ENCODE measurements at places on chromosomes 1 and 21. TPM values are rescaled to one million over a fixed set of nuclear protein-coding genes. Genes with fewer than 3 reads are reported as not detected.

- DNase-seq, result peak; percentile 85
Measured at GRCh38 chr1:5991381-5992025, 722 bp downstream of the NPHP4 start.

- no peak for DNase-seq
Measured at GRCh38 chr1:79375352-79375751, 368.8 kb upstream of the ADGRL4 start.

- no peak for DNase-seq
Measured at GRCh38 chr1:45952072-45952471, 148.7 kb downstream of the MAST2 start.

GRCh38 chr1:19405761-19406487 lies 79.4 kb downstream of the CAPZB start:
- peak; percentile 86 for DNase-seq

- no peak for DNase-seq
Measured at GRCh38 chr1:243946946-243947345, 96.9 kb upstream of the AKT3 start.

DNA sequence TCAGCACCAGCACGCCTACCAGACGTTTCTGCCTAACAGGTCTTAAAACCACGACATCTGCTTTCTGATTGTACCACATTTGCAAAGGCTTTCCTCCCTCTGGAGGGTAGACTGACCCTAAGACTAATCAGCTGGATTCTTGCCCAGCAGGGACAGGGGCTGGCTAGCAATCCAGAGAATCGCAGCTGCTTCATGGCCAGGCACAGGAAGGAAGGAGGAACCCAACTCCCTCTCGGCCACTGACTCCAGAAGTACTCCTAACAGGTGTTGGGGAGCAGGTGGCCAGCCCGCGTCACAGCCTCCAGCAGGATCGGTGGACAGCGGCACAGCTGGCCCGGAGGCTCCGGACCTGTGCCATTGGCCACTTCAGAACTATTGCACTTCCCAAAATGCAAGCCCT lies 180.8 kb downstream of the NPHP4 start:
- no peak for DNase-seq

DNA sequence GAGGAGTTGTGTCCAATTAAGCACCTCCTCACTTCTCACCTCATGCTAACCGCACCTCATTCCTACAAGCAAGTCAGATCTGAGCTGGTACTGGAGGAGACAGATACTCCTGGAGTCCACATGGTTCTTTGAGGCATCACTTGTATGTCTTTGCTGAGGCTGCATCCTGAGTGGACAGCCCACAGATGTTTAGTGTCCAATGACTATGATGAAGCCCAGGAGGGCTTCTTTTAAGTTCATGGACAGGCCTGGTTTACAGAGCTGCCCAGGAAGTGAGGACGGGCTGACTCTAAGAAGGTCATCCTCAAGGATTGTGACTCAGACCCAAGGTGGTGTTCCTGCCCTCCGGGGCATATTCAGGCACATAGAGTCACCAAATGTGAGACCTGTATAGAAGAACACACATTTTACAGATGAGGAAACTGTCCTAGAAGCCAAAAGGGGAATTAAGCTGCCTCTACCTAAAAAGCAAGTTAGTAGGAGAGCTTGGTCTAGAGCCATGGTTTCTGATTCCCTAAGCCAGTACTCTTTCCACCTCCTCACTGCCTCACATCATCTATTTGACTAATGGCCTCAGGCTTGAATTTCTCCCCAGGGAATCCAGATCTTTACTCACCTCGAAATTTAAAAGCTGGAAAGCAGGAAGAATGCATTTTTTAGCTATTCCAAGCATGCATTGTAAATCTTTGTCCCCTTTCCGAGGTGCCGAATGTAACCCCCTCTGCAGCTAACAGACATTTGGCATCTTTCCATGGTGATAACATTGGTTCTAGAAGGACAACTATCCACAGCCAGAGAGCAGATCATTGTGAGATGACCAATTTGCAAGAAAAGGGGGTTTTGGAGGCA lies 228.1 kb downstream of the OMA1 start:
- peak; percentile 10 for DNase-seq

- DNase-seq, result peak; percentile 75
Measured at GRCh38 chr1:231934797-231935196, 308.2 kb downstream of the DISC1 start.

DNA sequence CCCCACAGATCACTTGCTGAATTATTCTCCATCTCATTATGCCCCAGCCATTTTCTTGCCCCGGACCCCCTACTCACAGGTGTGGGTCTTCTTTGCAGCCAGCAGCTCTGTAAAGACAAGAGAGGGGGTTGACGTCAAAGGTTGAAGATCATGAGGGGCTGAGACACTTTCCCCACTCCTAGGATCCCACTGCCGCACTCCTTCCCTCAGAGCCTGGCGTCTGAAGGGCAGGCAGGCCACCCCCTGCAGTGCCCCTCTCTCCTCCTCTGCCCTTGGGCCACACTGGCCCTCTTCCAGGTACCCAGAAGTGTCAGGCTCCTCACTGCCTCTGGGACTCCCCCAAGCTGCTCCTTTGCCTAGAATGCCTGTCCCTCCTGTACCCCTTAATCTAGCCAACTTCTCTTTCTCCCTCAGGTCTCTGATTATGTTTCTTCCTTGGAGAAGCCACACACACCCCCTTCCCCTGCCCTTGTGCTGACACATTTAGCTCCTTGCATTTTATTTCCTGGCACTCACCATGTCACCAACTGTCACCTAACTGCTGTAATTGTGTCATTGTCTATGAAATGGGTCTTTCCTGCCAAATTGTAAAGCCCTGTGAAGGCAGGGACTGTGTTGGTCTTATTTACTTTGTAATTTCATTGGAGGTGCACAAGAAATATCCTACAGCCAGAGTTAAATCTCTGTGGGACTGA lies 2.1 kb downstream of the RORC start:
- DNase-seq, result no peak

GRCh38 chr1:78156805-78157521 lies 111.2 kb downstream of the GIPC2 start:
- no peak for DNase-seq

- no peak for DNase-seq
Measured at GRCh38 chr1:24513706-24514105, 11.1 kb downstream of the RCAN3 start.

DNA sequence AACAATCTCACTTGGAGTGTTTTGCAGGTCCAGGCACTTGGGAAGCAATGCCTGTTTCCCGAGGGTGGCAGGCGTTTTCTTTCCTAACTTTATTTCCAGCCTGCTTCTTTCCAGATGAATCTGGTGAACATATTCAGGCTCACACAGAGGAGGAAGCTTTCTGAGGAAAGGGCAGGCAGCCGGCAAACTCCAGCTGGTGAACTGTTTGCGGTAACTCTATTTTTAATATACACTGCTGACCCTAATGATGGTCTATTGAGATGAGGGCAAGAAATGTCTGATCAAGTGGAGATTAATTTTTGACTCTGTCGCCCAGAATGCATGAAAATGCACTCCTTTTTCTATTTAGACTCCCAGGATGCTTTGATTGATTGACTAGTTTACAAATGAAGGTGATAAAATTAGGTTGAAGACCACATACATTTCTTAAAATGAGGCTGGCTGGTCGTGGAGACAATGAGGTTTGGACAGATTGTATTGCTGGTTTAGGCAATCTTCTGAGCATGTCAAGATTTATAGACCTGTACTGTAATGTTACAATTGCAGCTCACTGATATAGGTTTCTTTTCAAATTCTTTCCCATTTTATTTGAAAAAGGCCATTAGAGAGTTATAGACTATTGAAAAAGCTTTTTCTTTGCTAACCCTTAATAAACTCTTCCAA lies 153.8 kb downstream of the ATG4C start:
- DNase-seq, result no peak

GRCh38 chr1:3943123-3943431 lies 43.0 kb upstream of the C1orf174 start:
- DNase-seq, result no peak

Gene C1orf94
- polyA plus RNA-seq, result not detected

Gene PTAFR
- 2.4 TPM for polyA plus RNA-seq

Gene AMY1B
- polyA plus RNA-seq, result not detected

Gene DENND2D
- 45.3 TPM for polyA plus RNA-seq

Gene ACKR1
- 3.4 TPM for polyA plus RNA-seq

Gene PROK1
- polyA plus RNA-seq, result not detected

Gene CAMSAP2
- 7.5 TPM for polyA plus RNA-seq

Measured in kidney (tissue), 22 donors.